ENCODE measurements at places on chromosomes 13 and 19.

GRCh38 chr13:99654076-99654475, 152.8 kb downstream of the TM9SF2 start:
- DNase-seq = no peak

DNA sequence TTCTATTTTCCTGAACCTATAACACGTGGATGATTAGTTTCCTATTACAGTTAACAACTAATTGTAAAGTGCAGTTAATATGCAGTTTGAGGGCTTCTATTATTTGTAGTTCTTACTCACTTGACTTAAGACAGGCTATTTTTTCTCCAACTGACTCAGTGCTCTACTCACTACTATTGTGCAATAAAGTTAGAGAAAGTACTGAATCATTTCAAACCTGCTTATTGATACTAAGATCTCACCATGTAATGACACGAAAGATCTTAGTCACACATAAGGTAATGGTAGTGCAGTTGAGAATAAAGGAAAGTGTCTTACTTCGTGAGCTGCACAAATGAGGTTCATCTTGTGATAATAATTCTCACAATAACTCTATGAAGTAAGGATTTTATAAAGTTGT, 22.8 kb upstream of the ITM2B start:
- no peak for DNase-seq

- no peak for DNase-seq
Observed at GRCh38 chr13:40604135-40604534, 62.3 kb downstream of the FOXO1 start.

- DNase-seq = no peak
Observed at GRCh38 chr13:33376212-33376611, 90.7 kb upstream of the STARD13 start.

DNA sequence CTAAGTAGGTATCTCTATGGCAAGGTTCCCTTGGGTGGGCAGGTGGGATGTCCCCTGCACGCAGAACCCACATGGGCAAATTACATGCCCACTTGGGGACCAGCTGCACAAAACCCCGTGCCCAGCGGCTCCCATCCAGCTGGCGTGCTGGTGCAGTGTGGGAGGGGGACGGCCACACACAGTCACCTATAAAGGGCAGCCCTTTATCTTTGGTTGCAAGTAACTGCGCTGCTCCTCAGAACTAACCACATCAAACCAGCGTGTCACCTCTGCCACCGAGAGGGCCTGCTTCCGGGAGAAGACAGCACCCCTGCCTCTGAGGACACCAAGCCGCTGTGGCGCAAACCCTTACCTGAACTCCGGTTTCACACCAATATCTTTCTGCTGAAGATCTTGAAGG, 32.2 kb downstream of the ANKRD27 start:
- DNase-seq = peak; percentile 78

- no peak for DNase-seq
Observed at GRCh38 chr19:10767726-10768125, 49.8 kb downstream of the DNM2 start.

DNA sequence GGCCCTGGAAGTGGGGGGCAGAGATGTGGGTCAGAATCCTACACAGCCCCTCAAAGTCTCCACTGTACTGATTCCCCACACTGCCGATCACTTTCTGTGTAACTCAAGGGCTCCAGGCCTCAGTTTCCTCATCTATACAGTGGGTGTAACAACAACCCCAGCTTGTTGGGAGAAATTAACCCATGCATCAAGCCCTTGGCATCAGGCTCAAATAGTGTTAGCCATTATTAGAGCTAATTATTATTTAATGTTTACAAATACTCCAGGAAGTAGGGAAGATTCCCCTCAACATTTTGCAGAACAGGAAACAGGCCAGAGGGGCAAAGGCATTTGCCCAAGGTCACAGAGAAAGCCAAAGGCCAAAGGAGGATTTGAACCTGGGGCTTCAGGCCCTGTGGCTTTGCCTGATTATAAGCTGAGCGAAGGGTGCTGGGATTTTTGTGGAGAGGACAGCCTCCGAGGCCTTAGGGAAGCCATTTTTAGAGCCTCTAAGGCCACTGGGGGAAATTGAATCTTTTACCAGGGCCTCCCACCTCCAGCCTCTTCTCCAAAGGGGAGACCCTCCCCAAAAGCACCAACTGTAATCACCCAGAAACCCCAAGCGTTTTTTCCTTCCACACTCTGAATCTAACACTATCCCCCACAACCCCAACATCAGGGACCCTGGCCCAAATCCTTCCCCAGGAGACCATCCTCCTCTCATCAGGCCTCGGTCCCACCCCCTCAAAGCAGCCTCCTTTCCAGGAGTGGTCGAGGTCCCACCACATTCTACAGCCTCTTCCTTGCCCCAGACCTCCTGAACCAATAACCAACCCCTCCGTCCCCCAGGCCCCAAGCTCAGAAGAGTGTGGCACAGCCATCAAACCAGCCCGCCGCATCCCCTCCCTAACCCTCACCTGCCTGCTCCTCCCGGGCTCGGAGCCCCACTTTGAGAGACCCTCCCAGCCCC, 1.1 kb downstream of the FKBP8 start:
- no peak for DNase-seq

Data from CD4-positive, alpha-beta T cell treated with Interleukin-4 for 4 hours (primary cell).